Large intestine (tissue), 12 donors: ENCODE measurements at places on chromosomes 12 and 14.

DNA sequence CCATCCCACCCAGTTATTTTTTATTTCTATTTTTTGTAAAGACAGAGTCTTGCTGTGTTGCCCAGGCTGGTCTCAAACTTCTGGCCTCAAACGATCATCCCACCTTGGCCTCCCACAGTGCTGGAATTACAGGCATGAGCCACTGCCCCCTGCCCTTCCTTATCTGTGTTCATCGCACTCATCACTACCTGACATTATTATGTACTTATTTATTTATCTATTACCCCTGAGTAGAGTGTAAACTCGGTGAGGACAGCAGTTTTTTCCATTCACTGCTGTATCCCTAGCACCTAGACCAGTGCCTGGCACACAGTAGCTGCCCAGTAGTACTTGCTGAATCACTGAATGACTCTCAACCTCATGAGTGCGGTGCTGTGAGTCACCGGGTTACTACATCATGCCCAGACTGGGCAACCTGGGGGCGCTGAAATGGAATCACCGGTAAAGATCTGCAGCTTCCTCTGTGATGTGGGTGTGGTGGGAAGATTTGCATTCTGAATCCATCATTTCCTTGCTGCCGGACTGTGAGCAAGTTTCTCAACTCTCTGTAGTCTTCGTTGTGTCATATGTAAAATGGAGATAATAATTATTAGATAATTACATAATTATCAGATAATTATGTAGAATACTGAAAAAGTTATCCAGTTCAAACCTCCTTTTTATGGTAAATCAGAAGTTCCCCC, 81.9 kb upstream of the USP44 start:
- peak overlapping the region; percentile 87 for H3K27ac ChIP-seq
- no peaks in the 10 kb centered on the region for H3K27me3 ChIP-seq
- no peak overlapping the region for H3K4me3 ChIP-seq
- no peaks in the 10 kb centered on the region for H3K36me3 ChIP-seq
- DNase-seq, result peak; percentile 82
- H3K4me1 ChIP-seq, result peaks cover 24% of the 10 kb centered on the region

DNA sequence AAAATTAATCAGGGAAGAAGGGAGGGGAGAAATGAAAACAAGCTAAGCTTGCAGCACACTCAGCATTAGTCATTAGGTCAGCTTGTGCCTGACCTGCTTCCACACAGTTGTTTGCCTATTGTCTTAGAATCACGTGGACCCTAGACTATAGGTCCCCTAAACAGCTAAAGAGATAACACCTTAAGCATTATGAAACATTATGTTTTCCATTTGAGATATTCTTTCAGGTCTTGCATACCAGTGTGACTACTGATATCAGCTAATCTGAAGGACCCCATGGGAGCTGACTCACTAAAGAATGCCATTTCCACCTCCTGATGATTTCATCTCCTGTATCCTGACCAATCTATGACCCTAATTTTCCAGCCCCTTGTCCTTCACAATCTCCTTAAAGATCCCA, 154.1 kb upstream of the FUT8 start:
- peaks cover 33% of the 10 kb centered on the region for H3K4me1 ChIP-seq
- H3K27ac ChIP-seq, result peak overlapping the region; percentile 91
- no peak for DNase-seq
- H3K27me3 ChIP-seq, result no peaks in the 10 kb centered on the region
- H3K4me3 ChIP-seq, result no peak overlapping the region

- peak; percentile 37 for DNase-seq
- peaks cover 62% of the 10 kb centered on the region for H3K4me1 ChIP-seq
- no peaks in the 10 kb centered on the region for H3K27me3 ChIP-seq
- no peak overlapping the region for H3K4me3 ChIP-seq
These were observed 122.1 kb downstream of the CALM1 start for GRCh38 chr14:90518941-90519256.

- no peak overlapping the region for H3K27ac ChIP-seq
- no peak for DNase-seq
- H3K27me3 ChIP-seq, result no peaks in the 10 kb centered on the region
- no peaks in the 10 kb centered on the region for H3K4me1 ChIP-seq
- H3K4me3 ChIP-seq, result no peak overlapping the region
- no peaks in the 10 kb centered on the region for H3K36me3 ChIP-seq
These were observed 250.0 kb downstream of the GLT1D1 start for GRCh38 chr12:129103231-129103630.

DNA sequence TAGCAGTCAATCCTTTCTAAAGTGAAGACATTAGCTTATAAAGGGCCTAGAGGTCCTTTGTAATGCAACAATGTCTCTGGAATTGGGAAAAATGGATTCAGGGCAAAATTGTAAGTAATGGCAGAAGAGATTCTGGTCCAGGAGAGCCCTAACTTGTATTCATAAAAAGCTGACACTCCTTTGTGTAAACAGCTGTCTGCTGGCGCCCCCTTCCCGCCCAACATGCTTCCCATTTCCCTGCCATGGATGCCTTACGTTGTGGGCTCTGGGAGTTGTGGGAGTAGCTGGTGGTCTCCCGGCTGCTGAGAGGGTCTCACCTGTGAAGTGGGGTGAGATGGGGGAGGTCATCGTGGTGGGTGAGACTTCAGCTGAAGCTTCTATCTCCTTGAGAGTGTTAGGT, 2.3 kb downstream of the ACRBP start:
- peaks cover 7% of the 10 kb centered on the region for H3K4me1 ChIP-seq
- DNase-seq, result peak; percentile 62
- H3K27ac ChIP-seq, result no peak overlapping the region
- no peak overlapping the region for H3K4me3 ChIP-seq

- no peak for DNase-seq
- peaks cover 3% of the 10 kb centered on the region for H3K4me1 ChIP-seq
- H3K27ac ChIP-seq, result no peak overlapping the region
- H3K4me3 ChIP-seq, result no peak overlapping the region
These were observed 10.0 kb downstream of the SEL1L start for GRCh38 chr14:81523616-81524015.

- DNase-seq, result no peak
- H3K27ac ChIP-seq, result no peak overlapping the region
- peaks cover 50% of the 10 kb centered on the region for H3K36me3 ChIP-seq
- peaks cover 3% of the 10 kb centered on the region for H3K4me1 ChIP-seq
- H3K27me3 ChIP-seq, result no peaks in the 10 kb centered on the region
These were observed 9.4 kb downstream of the AKT1 start for GRCh38 chr14:104786091-104786586.

GRCh38 chr12:64797156-64797555, 27.3 kb upstream of the TBC1D30 start:
- H3K27ac ChIP-seq, result no peak overlapping the region
- no peaks in the 10 kb centered on the region for H3K27me3 ChIP-seq
- H3K4me3 ChIP-seq, result no peak overlapping the region
- peaks cover 2% of the 10 kb centered on the region for H3K36me3 ChIP-seq
- no peak for DNase-seq
